ENCODE measurements at places on chromosomes 2 and 18.

GRCh38 chr2:36338124-36338826, 17.3 kb upstream of the CRIM1 start:
- no peak for DNase-seq

DNA sequence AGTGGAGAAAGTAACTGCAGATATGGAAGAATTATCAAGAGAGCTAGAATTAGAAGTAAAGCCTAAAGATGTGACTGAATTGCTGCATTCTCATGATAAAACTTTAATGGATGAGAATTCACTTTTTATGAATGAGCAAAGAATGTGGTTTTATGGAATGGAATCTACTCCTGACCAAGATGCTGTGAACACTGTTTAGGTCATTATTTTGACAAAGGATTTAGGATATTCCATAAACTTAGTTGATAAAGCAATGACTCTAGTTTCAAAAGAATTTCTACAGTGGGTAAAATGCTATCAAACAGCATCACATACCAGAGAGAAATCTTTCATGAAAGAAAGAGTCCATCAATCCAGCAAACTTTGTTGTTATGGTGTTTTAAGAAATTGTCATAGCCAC, 1317.7 kb upstream of the ACVR2A start:
- DNase-seq, result no peak

DNA sequence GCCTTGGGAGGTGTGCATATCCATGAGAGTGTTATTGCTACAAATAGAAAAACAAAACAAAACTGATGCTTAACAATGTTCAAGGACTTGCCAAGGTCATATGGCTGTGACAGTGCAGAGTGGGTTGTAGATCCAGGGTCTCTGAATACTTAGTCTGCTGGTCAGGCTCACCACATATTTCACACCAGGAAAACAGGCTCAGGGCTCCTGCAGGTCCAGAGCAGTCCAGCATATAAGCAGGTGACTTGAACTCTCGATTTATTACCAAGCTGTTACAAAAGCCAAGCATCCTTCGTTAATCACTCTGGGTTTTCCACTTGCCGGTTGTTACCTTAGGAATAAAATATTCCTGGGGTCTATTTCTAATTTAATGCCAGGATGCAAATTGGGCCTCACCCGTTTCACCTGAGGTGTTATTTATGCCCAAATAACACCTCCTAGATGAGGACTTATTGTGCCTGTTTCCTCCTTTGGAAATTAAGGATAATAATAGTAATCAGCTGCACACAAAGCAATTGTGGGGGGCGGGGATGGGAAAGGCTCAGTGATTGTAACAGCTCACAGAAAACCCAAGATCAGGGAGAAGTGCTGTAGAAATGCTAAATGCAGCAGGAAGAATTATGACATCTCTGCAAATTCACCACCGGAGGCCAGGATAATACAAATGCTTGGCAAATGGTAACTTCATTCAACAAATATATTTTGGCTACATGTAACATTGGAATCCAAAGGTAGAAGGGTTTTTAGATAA, 72.9 kb downstream of the TMEM182 start:
- no peak for DNase-seq

GRCh38 chr2:65554765-65555591, 122.6 kb upstream of the SPRED2 start:
- peak; percentile 18 for DNase-seq

GRCh38 chr18:24801001-24801400, 340.6 kb downstream of the HRH4 start:
- no peak for DNase-seq

DNA sequence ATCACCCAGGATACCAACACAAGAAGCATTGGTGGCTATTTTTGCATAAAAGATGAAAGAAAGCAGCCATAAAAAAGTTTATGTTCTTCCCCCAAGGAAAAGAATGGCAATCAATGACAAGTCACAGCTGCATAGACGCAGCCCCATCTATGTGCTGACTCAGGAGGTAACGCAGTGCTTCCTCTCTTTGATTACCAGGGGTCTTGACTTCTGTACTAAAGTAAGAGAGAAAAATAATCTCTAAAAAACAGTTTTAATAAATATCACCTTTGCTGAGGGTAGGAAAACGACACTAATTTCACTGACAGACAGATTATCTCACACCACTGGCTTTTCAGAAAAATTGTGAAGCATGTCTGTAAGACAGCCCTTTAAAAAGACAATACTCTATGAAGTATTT, 33.9 kb upstream of the EVA1A start:
- no peak for DNase-seq

GRCh38 chr18:41126541-41127235, 828.3 kb upstream of the PIK3C3 start:
- DNase-seq, result peak; percentile 62

DNA sequence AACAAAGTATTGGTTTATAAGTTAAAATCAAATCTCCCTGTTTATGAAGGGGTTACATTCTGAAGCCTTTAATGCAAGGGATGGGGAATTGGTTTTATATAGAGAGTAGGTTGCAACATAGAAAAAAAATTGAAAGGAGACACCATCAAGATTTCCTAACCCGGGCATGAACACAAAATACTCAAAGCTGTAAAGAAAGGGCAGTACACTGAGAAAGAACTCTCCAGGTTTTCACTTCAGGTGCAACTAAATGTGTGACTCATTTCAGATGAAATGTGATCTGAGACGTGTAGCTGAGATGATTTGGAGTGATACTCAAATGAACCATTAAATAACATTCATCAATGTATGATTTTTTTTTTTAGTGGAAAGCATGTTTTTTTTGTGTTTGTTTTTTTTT, 43.6 kb downstream of the SANBR start:
- DNase-seq, result no peak

GRCh38 chr2:222835143-222835822, 25.6 kb upstream of the ACSL3 start:
- DNase-seq, result peak; percentile 28

DNA sequence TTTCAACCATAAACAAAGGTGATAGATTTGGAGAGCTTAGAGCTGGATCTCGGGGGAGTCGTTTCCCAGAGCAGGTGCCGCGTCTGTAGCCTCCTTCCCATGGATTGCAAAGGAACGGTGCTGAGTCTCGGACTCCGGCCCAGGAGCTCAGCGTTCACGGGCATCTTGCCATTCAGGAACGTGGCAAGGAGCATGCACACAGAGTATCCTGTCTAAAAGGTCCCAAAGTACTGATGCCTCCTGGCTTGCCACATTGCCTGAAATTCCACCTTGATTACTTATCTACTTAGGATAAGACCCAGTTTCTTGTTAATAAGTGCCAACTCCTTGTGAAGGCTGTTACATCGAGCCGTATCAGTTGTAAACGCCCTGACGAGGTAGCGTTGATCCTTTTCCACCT, 197.8 kb upstream of the MYT1L start:
- no peak for DNase-seq

DNA sequence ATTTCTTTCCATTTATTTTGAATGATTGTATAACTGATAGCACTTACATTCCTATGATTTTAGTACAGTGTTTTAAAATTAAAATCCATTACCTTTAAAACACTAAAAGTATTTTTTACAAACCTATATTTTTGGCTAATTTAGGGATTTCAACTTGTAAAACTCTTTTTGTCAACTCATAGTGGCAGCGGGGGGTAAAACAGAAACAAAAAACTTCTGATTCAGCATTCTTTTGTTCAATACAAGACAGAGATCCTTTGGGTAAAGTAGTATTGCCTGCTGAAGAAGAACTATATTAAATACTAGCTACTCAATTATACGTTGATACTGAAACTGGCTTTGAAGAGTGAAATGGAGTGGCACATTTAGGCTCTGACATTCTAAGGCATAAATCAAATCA, 437.4 kb upstream of the CDH19 start:
- no peak for DNase-seq

- no peak for DNase-seq
These were observed 4.0 kb upstream of the RTN4 start for GRCh38 chr2:55054106-55054875.

GRCh38 chr2:105893011-105893995, 148.6 kb downstream of the NCK2 start:
- DNase-seq, result no peak

DNA sequence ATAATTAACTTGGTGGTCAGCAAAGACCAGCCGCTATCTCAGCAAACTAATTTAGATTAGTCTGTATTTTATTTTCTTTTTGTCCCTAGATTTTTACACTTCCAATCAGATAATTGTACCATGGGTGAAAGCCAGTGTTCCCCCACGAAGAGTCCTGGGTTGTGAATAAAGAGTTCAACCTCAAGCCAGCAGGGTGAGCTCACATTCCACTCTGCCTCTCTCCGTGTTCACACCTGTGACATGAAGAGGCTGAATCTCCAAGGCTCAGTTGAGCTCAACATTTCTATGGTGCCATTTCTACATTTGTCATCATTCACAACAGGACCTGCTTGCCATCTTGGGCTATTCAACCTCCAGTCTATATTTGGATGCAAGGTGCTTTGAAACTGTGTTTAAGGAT, 771.5 kb downstream of the GALR1 start:
- DNase-seq, result no peak

DNA sequence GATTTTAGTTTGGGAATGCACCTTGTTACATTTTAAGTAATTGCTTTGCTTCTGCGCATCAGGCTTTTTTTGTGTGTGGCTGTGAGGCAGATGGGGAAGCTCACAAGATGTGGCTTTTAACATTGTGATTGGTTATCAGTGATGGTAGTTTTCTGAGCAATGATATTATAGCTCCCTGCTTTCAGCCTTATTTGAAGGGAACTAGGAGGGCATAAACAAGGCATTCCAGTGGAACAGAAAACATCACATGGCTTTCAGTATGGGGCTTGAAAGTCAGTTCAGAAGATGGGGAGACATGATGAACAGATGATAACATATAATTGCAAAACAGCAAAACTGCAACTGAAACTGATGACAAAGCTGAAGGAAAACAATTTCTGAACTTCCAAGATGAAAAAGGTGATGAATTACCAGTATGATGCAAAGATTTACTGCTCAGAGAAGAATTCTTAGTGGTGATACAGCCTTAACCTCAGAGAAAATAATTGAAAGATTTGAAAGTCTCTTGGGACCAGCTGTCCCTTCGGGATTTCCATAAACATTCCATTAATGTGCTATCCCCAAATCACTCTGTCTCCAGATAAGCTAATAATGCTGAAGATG, 439.7 kb downstream of the RND3 start:
- peak; percentile 8 for DNase-seq

- DNase-seq, result no peak
These were observed 90.0 kb downstream of the ARHGAP15 start for GRCh38 chr2:143219266-143219665.

DNA sequence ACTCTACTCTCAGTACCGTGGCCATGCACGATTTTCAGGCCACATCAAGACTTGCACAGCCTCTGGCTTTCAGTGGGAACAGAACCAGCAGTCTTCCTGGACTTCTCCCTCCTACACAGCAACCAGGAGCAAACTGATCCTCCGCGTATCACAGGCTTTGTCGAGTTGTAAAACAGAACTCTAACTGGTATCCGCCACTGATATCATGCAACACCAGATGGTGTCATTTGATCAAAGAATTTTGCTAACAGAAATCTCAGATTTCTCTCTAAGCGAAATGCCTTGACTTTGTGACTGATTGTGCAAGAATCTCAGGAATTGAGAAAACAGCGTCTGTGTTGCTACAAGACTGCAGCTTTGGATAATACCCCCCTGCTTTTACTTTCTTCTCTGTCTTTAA, 85.7 kb downstream of the COPS8 start:
- peak; percentile 88 for DNase-seq

DNA sequence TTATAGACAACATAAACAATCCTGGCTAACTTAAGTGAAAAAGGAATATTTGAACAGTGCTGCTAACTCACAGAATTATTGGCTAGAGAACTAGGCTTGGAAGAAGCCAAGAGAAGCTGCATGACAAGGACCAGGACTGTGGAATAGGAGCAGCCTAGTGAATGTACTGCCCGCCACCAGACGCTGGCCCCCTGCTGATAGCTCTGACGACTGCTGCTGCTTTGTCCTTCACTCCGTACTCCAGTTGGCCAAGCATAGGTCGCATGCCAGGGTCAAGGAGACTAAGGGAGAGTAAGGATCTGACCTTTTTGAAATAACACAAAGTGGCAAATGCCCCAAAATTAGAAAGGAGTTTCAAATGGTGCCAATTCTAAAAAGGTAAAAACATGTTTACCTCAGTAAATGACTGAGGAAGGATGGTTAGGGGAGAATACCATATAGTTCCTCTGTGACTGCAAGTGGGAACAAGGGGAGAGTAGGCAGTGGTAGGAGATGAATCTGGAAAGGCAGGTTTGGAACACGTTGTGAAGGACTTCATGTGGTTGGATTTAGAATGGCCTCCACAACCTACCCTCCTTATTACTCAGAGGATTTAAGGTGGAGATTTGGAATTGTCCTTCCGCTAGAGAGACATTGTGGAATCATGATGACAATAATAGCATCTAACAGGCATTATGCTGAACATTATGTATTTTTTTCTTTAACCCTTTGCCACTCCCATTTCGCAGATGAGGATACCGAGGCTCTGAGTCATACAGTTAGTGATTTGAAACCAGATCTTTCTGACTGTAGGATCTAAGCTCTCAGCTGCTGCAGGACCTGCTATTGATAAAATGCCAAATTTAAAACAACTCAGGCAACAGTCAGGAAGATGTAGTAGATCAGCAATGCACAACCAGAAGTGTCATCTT, 19.5 kb downstream of the STRADB start:
- no peak for DNase-seq

DNA sequence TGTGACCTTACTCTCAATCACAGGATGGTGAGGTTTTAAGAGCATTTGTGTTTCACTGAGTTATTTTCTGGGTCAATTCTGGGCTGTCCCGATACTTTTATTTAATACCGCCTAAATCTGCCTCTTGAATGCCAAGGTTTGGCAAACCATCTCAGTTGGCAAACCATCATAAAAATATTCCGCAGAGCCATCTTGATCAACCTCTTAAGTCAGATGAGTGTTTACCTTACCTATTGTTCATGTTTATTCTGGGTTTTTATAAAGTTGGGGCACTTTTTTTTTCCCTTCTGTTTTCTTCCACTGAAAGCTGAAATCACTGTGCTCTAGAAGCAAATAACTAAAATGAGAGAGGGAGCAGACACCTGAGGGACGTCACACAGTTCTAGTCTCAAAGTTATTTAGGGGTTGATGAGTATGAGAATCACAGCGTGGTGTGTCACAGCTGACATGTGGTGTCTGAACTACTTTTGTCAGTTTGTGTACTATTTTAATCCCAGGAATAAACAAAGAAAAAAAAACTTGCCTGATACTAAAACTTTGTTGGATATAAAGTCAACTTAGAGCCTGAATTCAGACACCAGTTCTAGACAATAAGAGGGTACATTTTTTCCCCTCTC, 48.6 kb downstream of the ETAA1 start:
- no peak for DNase-seq

DNA sequence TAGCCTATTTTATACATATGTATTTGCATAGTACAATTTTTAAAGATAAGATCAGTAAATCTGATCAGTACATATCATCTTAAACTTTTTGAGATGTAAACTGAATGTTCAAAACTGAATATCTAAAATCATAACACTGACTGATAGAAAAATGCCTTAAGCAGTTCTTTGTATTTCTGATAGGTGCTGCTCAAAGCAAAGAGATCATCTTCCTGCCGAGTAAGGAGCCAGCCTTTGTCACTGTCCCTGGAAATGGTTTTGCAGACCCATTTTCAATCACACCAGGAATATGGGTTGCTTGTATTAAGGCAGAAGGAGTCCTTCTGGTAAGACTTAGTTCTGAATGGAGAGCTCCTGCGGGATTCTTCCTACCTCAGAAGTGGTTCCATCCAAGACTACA, 135.0 kb downstream of the LAMA3 start:
- DNase-seq, result no peak

- no peak for DNase-seq
These were observed 318.9 kb downstream of the NCKAP5 start for GRCh38 chr2:133249362-133249761.

GRCh38 chr2:68466778-68467076, 367 bp downstream of the FBXO48 start:
- no peak for DNase-seq
